ENCODE measurements at places on chromosomes 5 and 9.

DNA sequence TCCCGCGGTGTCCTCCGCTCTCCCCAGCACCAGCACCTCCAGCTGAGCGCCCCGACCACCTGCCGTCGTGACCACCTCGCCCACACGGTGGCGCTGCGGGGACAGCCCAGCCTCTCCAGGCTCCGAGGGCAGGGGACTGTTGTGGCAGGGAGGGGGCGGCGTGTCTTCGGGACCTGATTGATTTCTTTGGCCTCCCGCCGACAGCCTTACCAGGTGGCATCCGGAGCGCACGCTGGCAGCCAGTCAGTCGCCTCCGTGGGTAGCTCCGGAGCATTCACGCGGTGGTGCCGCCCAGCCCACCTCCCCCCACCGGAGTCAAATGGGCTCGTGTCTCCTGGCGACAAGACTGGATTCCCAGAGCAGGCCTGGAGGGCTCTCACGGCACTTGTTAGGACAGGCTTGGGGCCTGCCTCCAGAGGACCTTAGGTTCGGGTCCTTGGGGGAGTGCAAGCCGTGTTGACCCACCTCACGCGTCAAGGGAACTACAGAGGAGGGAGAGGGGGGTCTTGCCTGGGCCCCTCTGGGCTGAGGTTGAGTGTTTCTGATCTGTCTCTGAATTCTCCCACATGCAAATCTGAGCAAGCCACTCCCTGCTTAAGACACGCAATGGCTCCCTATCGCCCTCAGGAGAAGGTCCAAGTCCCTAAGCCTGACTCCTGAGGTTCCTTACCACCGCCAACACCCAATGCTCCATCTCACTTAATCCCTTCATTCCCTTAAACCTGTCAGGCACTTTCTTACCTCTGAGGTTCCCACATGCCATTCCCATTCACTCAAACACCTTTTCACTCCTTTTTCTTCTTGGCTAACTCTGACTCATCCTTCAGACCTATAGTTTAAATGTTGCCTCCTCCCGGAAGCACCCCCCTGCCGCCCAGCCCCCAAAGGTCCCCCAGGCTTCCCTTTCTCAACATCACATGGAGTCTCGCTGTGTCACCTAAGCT is 51.2 kb upstream of the GGTA1 start:
- peak; percentile 80 for DNase-seq

DNA sequence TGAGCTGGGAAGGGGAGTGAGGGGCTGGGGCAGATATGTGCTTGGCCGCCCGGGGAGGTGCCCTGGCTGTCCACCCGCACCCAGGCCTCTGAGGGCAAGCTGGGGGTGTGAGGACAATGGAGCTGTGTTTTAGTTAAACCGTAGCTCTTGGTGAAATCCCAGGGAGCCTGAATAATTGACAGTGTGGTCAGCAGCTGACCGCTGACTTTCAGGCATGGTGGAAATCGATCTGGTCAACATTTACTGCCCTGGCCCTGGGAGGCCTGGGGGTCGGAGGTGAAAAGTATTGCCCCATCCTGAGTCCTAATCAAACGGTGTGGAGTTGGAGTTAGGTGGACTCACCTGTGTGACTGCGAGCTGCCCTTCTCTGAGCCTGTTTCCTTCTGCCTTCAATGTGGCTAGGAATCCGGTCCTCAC is 31.2 kb upstream of the CRB2 start:
- DNase-seq, result no peak

DNA sequence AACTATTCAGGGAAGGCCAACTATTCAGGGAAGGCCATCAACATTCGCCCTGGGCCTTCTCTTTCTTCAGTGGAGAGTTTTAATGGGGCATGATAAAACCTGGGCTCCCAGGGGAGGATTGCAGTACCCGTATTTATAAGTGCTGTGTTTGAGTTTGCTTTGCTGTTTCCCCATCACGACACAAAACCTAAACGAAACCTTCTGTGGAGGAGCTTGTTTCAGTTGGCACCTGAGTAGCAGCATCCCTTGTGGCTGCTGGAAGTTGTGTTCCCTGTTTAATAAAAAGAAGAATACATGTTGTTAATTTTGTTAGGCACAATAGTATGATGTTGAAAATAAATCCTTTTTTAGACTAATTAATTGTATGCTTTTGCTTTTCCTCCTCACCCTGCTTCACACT is 8.3 kb downstream of the WDR31 start:
- no peak for DNase-seq

- DNase-seq, result no peak
Observed at GRCh38 chr9:135244271-135245221, 157.1 kb downstream of the OLFM1 start.

DNA sequence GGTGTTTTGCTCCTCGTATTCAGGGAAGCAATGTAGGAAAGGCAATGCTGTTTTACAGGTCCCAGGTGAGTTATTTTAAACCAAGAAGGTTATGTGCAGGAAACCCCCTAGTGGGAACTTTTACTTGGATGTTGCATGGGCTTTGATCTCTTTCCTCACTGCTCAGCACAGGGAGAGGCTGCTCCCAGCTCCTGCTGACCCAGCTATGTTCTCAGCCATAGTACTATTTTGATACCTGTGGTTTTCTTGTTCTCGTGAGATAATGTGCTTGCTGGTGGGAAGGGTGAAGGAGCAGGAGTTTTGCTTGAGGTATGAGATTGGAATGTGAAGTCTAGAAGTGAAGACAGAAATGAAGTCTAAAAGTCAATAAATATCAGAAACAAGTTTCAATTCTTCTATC is 265.6 kb upstream of the FBXL7 start:
- DNase-seq, result no peak

GRCh38 chr5:90916947-90917800 is 358.6 kb downstream of the ADGRV1 start:
- no peak for DNase-seq

DNA sequence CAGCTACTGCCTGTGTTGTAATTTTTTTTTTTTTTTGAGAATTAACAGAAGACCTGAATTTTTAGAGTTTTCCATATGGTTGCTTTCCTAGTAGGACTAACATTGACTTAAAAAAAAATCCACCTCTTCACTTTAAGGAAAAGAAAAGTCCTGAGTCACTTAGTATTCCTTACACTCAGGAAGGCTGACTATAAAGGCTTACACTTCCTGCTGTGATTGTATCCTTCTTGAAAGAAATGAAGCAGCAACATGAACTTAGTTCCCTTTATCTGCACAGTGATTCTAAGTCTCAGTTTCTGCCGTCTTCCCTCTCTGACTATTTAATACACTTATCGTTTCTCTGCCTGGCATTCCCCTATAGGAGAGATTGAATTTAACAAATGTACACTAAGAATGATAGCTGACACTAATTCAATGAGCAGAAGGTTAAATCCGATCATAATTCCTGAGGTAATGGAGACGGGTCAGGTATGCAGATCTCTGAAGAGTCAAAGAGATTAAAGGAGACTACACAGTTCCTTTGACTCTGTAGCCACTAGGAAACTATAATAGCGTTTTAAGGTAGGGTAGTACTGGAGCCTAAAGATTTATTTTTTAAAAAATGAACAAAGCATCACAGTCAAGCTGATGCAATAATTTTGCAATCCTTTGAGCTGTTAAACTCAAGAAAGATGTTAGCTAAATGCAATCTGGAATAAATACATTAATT is 185.1 kb upstream of the ELAVL2 start:
- peak; percentile 55 for DNase-seq

DNA sequence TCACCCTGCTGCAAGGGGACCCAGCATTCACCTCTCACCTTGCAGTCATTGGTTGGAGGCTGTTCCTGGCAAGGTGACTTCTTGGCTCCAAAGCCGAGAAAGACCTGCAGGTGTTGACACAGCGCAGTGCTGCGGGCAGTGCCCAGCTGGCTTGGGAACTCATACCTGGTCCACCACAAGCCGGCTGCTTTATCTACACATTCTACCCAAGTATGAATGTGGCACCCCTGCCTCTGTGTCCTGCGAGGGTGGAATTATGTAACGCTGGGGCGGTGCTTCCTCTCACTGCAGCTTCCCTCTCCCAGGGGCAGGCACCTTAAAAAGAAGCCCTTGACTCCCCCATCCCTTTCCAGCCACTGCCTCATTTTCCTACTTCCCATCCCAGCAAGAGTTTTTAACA is 2.5 kb upstream of the ZMYND19 start:
- no peak for DNase-seq
